NCI-H748 treated with DMSO at 0.1 percent for 48 hours (cell line): ENCODE measurements at places on chromosomes 12 and 14.

DNA sequence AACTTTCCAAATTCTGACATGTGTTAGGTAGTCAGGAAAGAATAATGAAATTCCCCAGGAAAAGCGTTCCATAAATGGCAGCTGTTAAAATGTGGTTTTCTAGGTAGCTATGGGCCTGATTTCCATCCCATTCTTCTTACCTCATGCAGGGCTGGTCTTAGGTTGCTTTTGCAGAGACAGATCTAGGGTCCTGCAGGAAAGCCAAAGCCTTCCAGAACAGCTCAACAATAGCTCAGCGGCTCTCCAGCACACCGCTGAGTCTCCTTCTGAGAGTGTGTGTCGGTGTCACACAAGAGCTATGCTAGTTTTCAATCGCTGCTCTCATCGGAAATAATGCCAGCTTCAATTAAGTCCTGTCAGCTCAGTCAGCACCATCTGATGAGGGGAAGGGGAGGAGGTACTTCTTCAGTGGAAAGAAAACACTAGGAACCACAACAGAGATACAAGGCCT, 106.7 kb downstream of the TMEM30B start:
- DNase-seq, result no peak

DNA sequence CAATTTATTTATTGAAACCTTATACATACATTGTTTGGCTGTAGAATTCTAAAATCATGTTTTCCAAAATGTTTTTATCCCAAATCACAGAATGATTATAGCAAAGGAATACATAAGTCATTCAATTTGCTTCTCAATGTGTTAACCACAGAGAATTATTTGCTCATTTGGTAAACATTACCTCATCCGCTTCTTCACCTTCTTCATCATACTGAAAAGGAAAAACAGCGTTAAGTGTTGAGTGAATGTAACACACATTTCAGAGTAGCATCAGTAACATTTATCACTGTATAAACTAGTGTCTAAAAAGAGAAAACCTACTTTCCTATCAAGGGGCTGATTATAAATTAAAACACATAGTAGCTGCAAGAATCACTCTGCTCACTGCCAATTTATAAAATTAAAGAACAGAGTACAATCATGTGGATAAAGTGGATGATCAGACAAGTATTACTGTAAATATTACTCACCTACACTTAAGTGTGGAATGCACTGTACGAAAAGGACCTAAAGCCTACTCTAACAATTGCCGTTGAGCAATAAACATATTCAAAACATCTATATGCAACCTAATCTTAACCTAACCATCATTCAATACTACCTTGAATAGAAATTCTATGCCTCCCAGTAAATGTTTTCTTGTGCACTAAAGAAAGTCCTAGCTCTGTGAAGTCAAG, 18.1 kb upstream of the PHLDA1 start:
- no peak for DNase-seq

DNA sequence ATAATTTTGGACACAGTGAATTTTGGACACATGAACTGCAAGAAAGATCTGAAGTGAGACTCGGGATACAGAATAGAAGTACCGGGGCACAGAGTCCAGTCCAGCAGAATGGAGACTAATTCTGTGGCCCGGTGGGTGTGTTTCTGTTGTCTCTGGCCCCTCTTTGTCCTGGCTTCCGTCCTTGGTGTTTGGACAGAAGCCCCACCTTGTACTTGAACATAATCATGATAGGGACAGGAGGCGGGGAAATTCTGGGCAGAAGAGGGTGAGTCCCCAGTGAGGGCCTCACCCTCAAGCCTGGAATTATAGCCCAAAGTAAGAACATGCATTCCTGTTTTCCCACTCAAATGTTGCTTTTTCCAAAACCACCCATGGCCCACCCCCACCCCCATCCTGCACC, 39.9 kb downstream of the TNFAIP2 start:
- DNase-seq, result no peak

DNA sequence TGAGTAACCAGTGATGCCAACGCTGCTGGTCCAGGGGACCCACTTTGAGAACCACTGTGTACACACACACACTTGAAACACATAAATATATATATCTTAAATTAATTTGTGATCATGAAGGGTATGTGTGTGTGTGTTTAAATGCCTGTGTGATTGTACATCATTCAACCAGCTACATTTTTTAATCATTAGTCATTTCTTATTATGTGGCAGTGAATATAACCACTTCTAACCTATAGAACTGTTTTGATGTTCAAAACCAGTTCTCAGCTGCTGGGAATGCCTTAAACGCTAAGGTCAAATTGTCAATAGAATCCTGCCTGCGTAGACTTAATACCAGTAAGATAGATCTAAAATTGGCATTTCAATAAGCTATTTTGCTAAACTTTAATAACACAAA, 330.0 kb downstream of the SYT1 start:
- no peak for DNase-seq
